ENCODE measurements at places on chromosomes 5 and 9. TPM values are rescaled to one million over a fixed set of nuclear protein-coding genes. Genes with fewer than 3 reads are reported as not detected.
A peak's percentile ranks its signal among the peaks of the same experiment; 100 is the strongest.

DNA sequence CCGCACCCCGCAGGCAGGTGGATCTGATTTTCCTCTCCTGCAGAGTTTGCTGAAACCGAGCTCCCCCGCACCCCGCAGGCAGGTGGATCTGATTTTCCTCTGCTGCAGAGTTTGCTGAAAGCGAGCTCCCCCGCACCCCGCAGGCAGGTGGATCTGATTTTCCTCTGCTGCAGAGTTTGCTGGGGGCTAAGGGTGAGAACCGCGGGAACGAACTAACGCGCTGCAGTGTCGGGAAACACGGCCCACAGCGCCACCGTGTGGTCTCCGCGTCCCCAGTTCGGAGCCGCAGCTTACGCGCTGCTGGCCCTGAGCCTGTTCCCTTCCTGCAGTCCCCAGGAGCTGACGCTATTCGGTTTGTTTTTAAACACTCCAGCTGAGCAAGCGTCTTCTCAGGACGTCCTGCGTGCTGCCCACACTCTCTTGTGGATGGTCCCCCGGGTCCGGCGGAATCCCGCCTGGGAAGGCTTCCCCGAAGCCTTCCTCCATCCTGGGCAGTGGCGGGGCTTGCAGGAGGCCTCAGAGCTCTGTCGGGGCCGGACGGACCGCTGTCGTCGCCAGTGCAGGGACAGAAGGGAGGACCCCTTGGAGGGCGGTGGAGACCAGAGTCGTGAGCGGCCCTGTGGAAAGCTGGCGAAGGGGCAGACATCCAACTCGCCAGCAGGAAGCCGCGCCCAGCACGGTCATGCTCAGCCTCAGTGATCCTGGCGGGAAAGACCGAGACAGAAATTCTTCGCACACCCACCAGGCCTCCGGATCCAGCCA, 121.2 kb upstream of the LPCAT1 start:
- peak; percentile 93 for DNase-seq

Gene SLCO6A1
- total RNA-seq, result not detected

Gene TMEFF1
- total RNA-seq, result 0.18 TPM

DNA sequence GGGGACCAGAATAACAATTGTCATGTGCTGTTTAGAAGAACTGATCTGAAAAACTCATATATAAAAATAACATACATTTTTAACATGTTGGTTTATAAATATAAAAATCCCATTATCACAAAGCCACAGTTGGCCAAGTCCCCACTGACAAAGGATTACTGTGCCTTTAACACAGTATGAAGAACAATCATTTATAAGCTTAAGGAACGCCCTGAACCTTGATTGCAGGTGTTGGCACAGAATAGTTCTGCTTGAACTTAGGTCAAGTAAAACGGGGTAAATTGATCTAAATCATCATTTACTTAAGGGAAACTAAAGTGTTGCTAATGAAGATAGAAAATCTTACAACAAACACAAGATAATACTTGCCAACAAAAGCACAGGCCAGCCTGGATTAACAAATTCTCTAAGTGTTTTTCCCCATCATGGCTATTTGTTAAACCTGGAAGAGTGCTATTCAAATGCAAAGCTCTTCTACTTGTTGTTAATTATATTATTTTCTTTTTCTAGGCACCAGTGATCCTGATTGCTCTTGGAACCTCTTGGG, 46.1 kb downstream of the ASTN2 start:
- no peak for DNase-seq
